Type B pancreatic cell (in vitro differentiated cells): ENCODE measurements at places on chromosomes 13 and 19.

DNA sequence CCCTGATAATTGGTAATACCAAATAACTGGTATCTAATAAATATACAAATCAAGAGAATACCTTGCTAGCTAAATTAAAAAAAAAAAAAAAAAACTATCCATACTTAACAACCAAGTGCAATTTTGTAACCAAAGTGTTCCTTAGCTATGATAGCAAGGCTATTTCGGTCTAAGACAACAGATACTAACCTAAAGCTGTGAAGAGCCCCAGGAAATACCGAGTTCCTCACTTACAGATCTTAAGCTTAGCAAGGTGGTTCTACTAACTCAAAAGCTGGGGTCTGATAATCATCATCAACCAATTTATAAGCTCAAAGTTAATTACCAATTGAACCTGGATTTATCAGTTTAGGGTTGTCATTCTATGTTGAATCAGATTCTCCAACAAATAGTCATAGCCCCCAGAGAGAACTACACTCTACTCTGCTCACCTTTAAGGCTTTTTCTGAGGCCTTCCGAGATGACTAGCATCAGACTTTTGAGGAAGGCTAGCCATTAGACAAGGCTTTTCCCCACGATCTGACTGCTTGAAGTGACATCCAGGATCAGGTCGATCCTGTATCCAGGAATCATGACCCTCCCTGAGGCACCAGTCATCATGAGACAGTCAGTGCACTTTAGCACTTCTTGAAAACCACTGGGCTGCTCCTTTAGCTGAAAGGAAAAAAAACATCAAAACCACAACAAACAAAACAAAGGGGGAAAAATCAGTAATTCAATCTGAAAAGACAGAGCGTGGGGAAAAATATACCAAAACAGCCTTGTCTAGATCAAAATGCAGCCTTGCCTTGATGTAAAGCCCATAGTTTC lies 31.9 kb downstream of the INTS6 start:
- no peak for DNase-seq

DNA sequence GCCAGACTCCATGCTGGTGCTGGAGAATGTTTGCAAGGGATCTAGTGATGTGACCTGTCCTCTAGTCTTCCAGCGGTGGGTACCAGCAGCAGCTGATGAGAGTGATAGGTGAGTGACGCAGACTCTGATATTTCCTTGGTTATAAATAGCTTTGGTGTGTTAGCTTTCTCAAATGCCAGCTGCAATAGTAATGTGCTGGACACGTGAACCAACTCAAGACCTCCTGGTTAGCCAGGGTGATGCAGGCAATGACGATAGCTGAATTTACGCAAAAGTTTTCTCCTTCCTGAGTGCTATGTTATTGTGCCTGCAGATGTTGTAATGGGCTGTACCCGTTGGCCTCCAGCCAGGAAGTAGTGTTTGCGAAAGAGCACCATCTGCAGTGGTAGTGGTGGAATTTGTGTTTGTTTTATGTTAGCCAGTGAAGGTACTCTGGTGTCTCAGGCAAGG lies 129.5 kb downstream of the CYSLTR2 start:
- DNase-seq: no peak

DNA sequence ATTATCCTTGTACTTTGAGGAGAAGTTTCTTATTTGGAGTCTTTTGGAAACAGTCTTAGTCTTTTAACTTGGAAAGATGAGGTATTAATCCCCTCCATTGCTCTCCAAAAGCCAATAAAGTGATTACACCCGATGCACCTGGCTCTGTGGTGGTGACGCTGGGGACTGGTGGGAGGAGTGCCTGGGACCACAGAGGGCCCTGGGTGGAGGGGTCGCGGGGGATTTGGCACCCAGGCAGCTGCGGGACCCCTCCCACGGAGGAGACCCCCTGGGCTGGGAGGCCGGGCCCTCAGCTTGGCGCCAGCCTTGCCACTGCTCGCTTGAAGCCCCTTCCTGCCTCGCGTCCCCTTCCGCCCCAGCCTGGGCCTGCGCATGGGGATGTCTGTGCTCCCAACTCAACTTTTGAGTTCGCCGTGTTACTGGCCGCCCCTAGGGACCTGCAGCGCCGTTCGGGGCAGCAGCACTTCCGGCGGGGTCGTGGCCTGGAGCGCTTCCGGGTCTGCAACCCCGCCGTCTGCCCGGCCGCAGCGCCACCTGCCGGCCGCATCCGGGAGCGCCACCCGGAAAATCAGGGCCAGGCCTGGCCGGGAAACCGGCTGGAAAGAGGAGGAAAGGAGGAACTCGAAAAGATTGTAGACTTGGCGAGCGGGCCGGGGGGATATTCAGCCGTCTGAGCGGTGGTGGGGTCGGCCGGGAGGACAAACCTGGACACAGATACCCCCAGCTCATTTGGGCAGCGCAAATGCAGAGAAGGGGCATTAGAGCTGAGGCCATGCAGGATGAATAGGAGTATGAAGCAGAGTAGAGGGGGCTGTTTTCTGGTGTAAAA lies 8.4 kb downstream of the PEAK3 start:
- DNase-seq: peak; percentile 91

GRCh38 chr13:33285420-33286124 lies at the start of gene STARD13:
Gene STARD13 (minus strand): TSS chr13:33285755. CDS start chr13:33285638, 117 bp downstream.
- peak; percentile 87 for DNase-seq

DNA sequence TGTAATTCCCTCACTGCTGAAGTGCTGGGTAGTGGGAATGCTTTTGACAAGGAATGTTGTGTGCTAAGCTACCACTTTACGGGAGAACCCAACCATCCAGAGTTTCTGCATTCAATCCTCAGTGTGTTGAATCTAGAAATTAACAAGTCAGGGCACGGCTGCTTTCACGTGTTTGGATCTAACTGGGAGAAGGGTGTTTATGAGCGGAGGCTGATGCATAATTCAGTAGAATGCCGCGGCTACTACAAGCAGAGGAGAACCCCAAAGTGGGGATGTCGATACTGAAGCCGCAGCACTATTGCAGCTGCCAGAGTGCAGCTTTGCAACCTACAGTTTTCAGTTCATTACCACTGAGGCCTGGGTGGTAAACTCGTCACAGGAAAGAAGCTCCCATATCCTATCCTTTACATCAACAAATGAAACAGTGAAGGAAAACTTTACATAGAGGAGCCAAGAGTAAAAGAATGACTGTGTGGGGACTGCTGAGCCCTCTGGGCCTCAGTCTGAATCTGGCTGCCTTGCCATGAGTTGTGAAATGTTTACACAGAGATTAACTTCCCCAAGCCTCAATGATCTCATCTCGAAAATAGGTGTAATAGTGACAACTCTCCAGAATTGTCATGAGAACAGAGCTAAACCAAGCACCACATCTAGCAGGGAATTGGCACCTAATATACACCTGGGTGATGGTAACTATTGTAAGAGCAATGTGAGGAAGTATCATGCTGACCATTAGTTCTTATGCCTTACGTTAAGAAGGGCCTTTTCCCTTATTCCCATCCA lies 531.7 kb downstream of the MYO16 start:
- DNase-seq: no peak

DNA sequence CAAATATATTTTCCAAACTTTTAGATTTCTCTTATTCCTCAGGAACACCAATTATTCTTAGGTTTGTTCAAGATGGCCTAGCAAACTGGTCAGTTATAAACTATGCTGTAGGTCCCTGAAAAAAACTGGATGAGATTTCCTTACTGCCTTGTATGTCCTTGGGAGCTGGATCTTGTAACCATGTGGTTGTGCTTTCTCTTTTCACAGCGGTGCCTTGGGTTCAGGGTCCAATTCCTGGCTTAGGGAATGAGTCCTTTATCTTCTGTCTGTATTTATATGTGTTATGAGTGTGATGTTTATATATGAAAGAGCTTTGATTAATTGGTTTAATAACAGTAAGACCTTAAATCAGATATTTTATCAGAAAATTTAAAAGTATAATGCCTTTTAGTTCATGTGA lies 23.5 kb upstream of the GRTP1 start:
- DNase-seq: no peak

- DNase-seq: no peak
Measured at GRCh38 chr19:4477034-4477801, 5.1 kb downstream of the HDGFL2 start.

- DNase-seq: no peak
Measured at GRCh38 chr13:51112771-51113170, 1.7 kb upstream of the C13orf42 start.
